GM13976 (cell line): ENCODE measurements at places on chromosomes 5 and 9.

DNA sequence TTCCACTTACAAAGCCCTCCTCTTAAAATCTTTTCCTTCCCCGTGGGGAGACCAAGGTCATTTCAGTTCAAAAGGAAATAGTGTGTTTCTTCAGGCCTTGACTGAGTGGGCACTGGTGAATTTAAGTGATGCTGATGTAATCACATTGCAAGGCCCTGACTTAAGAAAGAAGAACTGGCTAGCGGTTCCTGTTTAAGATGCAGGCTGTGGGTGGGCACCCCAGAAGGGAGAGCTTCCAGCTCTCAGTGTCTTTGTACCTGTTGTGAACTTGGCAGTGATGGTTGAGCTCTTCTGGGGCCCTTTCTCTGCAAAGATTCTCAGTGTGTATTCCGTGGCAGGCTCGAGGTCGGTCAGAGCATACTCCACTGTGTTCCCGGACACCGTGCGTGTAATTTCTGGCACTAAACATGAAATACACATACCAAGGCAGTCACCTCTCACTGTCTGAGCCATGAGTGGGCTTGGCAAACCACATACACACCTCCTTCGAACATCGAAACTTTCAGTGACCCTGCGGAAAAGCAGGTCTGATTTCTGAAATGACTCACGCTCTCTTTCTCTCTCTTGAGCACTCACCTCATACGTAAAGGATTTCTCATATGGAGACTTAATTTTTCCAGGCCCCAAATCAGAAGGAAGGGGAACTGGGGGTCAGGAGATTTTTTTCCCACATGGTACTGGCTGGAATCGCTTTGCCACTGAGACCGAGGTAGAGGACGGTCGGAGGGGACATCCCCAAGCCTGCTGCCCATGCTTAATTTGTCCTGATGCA, 81.9 kb downstream of the TNC start:
- peak; percentile 49 for DNase-seq

DNA sequence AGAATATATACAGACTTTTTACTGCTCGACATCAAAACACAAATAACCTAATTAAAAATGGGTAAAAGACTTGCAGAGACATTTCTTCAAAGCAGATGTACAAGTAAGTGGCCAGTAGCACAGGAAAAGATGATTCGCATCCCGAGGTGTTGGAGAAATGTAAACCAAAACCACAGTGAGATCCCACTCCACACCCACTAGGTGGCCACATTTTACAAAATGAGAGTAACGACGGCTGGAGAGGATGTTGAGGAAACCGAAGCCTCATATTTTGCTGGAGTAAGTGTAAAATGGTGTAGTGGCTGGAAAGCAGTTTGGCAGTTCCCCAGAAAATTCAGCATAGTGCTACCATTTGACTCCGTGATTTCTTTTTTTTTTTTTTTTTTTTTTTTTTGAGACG, 21.3 kb upstream of the GBGT1 start:
- DNase-seq = peak; percentile 49

DNA sequence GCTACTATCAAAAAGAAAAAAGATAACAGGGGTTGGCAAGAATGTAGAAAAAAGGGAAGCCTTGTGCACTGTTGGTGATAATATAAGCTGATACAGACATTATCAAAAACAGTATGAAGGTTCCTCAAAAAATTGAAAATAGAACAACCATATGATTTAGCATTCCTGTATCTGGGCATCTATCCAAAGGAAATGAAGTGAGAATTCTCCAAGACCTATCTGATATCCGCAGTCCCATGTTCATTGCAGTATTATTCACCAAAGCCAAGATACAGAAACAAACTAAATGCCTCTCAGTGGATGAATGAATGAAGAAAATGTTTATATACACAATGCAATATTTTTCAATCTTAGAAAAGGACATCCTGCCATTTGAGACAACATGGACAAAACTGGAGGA, 1943.3 kb downstream of the MAT2B start:
- no peak for DNase-seq

- no peak for DNase-seq
Observed at GRCh38 chr5:28914297-28914696, 1875.9 kb upstream of the CDH9 start.

- no peak for DNase-seq
Observed at GRCh38 chr9:2727966-2728613, 10.8 kb downstream of the KCNV2 start.

DNA sequence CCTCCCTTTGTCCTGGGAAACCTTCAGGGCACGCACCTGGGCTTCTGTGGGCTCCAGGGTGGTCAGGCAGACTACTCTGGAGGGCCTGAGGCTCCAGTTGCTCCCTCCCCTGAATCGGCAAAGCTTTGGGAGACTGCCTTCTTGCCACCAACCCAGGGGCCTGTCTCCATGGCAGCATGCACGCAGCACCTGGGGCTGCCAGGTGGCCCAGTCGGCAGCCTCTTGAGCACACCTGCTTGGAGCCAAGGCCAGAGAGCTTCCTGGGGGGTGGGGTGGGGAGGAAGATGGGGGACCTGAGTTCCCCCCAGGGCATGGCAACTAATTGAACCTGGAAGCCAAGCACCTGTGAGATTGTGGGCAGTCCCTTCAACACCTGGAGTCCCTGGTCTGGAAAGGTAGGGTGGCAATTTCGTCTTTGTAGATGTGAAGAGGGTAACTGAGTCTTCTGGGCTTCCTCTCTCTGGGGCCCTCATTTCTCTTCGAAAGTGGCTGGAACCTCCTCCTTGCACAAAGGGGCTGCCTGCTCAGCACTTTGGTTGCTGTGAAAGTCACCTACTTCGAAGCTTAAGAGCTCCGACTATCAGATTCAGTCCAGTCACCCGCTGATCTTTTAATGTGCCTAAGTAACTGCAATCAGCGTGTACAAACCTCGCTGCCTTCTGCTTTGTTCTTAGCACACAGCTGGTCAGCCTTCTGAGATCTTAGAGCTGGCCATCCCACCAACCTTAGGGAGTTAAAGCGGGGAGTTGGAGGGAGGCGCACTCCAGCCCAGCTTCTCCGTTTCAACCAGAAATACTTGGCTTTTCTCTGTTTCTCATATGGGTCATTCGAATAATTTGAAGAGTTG, 4.0 kb downstream of the RNF183 start:
- DNase-seq = no peak

GRCh38 chr5:33827885-33828284, 63.9 kb downstream of the ADAMTS12 start:
- DNase-seq = no peak

DNA sequence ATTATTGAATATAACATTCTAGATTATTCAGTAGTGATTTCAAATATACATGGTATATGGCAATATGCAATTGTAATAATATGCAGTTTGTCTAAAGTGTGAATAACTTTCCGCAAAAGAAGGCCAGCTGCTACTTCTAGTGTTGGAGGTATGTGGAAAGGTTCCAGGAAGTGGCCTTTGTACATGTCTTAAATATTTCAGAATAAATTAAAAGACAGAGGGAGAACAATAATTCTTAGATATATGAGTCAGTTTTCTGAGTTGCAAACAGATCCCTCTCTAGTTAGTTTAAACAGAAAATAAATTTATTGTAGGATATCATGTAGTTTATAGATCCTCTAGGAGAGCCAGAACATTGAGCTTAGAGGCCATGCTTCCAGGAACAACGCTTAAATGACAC, 210.8 kb upstream of the ELL2 start:
- DNase-seq = no peak

DNA sequence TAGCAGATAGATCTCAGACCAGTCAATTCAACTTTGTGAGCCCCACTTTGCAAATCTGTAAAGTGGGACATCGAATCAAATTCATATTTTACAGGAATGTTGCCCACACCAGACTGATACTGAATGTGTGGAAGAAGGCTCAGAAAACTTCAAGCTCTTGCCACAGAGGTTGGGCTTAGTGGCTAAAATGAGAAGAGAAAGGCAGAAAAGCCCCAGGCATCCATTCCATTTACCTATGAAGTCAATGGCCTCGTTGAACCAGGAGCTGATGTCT, 1.7 kb downstream of the DUSP1 start:
- no peak for DNase-seq

GRCh38 chr9:104313396-104314110, 190.5 kb upstream of the OR13F1 start:
- no peak for DNase-seq

GRCh38 chr5:68115584-68115983, 100.0 kb upstream of the PIK3R1 start:
- no peak for DNase-seq

DNA sequence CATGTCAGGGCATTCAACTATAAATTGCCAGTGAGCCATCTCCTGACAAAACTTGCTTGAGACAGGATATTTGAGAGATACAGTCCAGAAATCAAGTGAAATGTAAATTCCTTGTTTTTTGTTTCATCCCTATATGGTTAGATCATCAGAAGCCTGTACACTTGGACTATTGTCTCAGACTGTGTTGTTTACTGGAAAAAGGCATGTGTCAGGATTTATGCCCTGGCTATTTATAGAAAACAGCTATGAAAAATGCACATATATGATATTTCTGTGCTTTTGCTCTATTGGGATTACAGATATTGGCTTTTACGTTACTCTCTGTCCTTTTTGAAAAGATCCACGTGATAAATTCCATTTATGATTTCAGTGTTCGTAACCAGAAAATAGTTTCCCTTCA, 44.2 kb downstream of the IL31RA start:
- no peak for DNase-seq

GRCh38 chr5:170252720-170253350, 20.1 kb downstream of the C5orf58 start:
- no peak for DNase-seq

- DNase-seq = no peak
Observed at GRCh38 chr5:14173377-14174229, 30.5 kb downstream of the TRIO start.

DNA sequence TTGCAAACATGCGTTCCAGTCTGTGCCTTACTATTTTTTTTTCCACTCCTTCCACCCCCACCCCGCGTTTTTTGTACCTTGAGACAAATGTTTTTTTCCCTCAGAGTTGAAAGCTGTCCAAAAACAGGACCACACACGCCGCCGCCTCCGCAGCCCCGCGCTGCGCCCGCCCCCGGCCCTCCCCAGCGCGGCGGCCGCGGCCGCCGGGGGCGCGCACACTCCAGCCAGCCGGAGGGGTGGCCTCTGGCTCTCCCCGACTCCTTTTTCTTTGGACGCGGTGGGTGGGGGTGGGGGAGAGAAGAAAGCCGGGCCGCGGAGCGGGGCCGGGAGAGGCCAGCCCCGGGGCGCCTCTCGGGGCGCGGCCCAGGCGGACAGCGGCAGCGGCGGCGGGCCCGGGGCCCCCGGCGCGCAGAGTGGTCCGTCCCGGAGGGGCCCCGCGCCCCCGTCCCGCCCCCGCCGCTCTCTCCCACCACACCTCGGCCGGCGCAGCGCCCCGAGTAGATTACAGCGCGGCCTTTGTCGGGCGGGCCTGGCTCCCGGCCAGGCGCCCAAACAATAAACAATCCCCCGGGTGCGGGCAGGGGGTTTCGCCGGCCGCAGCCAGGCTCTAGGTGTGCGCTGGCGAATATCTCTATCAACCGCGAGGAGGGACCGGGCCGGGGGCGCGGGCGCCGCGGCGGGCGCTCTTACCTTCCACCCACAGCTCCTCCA, 10.9 kb downstream of the PTCH1 start:
- peak; percentile 61 for DNase-seq

DNA sequence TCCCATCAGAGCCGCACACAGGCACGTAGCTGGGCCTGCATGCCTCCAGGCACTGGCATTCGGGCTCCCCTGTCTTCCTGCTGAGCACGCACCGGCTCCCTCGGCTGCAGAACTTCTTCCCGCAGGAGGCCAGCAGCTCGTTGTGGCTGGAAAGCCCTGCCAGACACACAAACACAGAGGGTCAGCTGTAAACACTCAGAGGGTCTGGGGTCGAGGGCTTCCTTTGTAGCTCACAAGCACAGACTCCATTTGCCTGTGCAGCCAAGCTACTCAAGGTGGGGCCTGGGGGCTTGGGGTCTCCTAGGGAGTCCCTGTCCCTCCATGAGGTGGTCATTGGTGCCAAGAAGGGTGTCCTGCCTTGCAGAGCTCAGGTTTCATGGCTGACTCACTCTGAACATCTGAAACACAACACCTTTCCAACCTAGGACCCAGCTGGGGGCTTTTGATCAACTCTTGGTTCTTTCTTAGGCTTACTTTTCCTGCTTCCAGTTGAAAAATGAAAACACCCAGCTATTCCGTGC, 211.4 kb downstream of the FSTL4 start:
- no peak for DNase-seq

- DNase-seq = no peak
Observed at GRCh38 chr5:73093943-73094342, 26.4 kb upstream of the TMEM171 start.

- no peak for DNase-seq
Observed at GRCh38 chr9:115121181-115121580, 3.2 kb upstream of the TNC start.

- DNase-seq = no peak
Observed at GRCh38 chr5:174608631-174609097, 115.7 kb upstream of the MSX2 start.

DNA sequence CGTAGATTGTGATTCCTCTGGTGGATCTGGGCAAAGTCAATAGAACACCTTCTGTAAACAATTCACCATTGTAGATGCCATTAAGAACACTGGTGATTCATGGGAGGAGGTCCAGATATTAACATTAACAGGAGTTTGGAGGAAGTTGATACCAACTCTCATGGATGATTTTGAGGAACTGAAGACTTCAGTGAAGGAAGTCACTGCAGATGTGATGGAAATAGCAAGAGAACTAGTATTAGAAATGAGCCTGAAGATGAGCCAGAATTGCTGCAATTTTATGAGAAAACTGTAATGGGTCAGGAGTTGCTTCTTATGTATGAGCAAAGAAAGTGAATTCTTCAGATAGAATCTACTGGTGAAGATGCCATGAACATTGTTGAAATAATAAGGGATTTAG, 26.9 kb downstream of the TCERG1 start:
- DNase-seq = no peak

- no peak for DNase-seq
Observed at GRCh38 chr5:7420510-7421280, 24.8 kb downstream of the ADCY2 start.

DNA sequence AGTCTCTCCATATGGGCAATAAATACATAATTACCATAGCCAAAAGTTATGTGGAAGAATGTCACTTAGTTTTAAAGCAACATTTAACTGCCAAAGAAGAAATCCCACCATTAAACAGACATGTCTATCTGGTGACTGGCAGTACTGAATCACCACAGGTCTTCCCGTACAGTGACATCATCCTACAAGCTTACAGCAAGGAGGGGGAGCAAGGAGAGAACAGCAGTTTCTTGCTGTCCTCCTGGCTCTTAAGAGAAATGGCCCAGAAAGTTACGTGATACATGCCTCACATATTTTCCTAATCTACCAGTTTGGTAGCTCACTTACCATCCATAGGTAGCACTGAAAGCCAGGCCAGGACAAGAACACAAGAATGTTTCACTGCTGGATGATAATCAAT, 671.0 kb downstream of the DMRTA1 start:
- DNase-seq = no peak

GRCh38 chr9:79651251-79651795, 79.6 kb downstream of the TLE4 start:
- DNase-seq = no peak

DNA sequence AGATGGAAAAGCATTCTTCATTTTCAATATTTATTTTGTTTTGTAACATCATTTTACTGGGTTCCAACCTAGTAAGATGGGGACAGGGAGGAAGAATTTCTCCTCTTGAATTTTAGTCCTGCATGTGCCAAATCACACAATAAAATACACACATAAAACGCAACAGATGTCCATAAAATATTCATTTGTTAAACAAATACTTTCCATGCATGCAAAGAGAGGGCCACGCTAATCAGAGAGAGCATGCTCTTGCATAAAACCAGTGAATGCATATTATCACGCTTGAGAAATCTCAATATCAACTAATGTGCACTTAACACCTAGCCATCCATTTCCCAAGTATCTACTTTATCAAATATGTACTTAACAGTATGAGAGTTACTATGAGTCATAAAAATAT, 212.6 kb upstream of the TARS1 start:
- no peak for DNase-seq

- no peak for DNase-seq
Observed at GRCh38 chr5:180742727-180743126, 2.9 kb upstream of the OR2Y1 start.
